ENCODE measurements at places on chromosomes 5 and 9.

DNA sequence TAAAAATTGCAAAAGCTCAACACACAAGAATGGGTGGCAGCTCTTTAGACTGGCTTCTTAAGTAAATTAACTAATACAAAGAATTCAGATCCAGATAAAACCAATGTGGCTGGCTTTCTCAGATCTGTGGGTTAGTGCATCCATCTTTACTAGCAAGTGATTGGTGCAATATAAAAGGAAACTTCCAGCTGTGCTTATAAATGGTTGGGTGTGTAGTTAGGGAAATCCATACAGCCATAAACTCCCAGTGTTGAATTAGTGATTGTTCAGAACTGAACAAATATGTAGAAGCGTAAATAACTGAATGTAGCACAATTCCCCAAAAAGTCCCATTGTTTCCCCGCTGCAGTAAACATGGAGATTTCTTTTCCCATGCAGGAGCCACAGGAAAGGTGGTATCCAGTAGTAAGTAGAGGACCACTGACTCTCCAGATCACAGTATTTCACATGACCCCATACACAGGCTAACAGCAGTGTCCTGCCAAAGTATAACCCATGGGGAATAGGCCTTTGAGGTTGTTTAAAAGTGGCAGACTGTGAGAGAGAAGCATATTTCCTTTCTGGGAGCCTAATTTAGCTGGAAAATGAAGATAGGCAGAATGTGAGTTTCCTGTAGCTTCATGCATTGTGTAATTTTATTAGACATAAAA lies 173.1 kb upstream of the SLC12A2 start:
- no peak for DNase-seq

- no peak for DNase-seq
Observed at GRCh38 chr9:120564589-120564988, 15.4 kb downstream of the CDK5RAP2 start.

GRCh38 chr5:16812911-16813310 lies 123.2 kb downstream of the MYO10 start:
- no peak for DNase-seq

GRCh38 chr5:172833686-172834414 lies at the start of gene ERGIC1:
Gene ERGIC1, plus strand, starts transcription at chr5:172834251. Its CDS starts 163 bp downstream, at chr5:172834414.
- peak; percentile 58 for DNase-seq

Data from left renal pelvis (tissue), 4 donors.